LHCN-M2 (cell line): ENCODE measurements at places on chromosomes 1 and 21. TPM values are rescaled to one million over a fixed set of nuclear protein-coding genes. Genes with fewer than 3 reads are reported as not detected.

GRCh38 chr1:156856282-156856785 is 2.6 kb downstream of the INSRR start:
- no peak for DNase-seq

- DNase-seq: no peak
These were observed 476.7 kb downstream of the LTN1 start for GRCh38 chr21:28516021-28516420.

GRCh38 chr1:236753516-236753915 is 41.6 kb upstream of the MTR start:
- DNase-seq: peak; percentile 4

- no peak for DNase-seq
These were observed 84.5 kb upstream of the POU3F1 start for GRCh38 chr1:38131024-38131585.

DNA sequence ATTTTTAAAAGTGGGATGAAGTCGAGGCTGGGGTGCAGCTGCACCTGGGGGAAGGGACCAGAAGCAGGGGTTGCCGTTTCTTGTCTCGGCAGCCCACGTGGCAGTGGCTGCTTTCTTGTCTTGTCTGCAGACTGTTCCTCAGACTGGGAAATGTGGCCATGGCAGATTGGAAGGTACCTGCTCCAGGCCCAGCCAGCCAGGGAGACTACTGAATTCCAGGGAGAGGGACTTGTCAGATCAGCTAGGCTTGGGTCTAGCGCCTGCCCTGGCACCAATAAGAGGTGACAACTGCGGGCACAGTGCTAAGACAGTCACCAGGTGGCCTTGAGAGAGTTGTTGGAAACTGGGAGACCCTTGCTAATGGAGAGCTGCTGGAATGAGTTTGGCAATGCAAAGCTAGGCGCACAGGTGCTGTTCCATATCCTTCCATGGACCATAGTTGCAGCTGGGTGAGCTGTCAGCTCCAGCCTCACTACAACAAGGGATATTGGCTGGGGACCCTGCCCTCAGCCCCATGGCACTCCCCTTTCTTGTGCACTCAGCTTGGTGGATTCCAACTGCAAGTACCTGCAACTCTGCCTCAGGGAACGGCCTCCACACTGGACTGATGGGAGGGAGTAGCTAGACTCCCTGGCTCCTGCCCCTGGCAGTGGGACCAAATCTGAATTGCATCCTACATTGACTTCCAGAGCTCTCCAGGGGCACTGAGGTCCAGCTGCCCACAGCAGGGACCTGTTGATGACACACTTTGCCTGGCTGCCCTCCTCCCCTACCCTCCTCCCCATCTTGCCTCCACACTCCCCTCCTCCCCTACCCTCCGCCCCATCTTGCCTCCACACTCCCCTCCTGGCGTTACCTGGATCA is 9.9 kb upstream of the IL22RA1 start:
- no peak for DNase-seq

- DNase-seq: no peak
These were observed 2.3 kb downstream of the PAX7 start for GRCh38 chr1:18632783-18633421.

- DNase-seq: peak; percentile 96
These were observed 167.3 kb downstream of the FASLG start for GRCh38 chr1:172826096-172826741.

DNA sequence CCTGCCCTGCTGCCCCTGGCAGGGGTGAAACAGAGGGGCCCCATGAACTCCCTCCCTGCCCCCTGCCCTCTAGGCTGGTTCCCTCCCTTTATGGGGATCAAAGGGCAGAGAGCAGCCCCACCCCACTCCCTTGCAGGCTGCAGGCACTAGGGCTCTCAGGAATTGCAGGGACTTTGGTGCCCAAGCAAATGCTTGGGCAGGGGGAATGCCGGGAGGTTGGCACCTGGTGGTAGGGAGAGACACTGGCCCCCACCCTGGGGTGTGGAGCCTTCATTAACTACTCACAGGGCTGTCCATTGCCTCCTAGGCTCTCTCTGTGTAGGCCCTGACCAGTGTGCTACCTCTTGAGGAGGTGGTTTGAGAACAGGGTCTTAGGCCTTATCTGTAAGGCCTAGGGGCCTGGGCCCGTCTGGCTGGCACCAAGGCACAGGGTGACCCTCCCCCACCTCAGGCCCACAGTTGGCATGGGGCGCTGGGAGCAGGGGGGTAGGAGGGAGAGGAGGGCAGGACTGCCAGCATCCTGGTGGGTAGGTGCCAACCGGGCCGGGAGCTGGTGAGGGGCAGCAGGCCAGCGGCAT is 4.7 kb downstream of the ZBTB7B start:
- DNase-seq: no peak

DNA sequence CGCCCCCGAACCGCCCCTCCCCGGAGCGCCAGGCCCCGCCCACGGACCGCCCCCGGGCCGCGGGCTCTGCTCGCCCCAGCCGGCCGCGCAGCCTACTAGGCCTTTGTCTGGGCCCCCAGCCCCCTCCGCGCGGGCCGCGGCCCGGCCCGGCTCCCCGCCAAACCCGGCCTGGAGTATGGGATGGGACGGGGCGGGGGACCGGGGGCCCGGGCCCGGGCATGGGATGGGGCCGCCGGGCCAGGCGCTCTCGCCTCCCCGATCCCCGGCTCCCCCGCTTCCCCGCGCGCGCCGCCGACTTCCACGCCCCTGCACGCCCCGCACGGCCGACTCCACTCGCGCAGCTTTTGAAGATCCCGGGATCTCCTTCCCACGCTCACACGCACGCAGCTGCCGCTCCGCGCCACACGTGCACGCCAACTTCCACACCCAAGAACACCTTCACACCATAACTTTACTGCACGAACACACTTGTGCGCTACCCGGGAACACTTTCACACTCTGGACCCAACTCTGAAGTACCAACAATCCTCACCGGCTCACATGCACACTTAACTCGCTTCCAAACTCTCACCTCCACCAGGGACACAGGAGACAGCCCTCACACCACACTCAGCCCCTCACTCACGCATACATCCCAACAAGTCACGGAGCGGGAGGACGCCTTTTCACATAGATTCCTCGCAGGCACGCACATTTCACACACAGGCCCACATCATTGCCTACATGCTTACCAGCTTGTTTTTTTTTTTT is 437 bp upstream of the HSPG2 start:
- peak; percentile 78 for DNase-seq

- peak; percentile 82 for DNase-seq
These were observed 375.3 kb downstream of the DUSP10 start for GRCh38 chr1:221366495-221367110.

GRCh38 chr21:42125571-42126544 is 54.7 kb downstream of the UMODL1 start:
- DNase-seq: peak; percentile 84

RNF186 gene
- not detected in 2 replicates for total RNA-seq

CDK18 gene
- 0.34 and 0.71 TPM in 2 replicates for total RNA-seq
